Stimulated activated CD8-positive, alpha-beta memory T cell treated with anti-CD3 and anti-CD28 coated beads, Interleukin-12 subunit alpha, Interleukin-12 subunit beta, amount 100 ng/mL, for 4 hours (primary cell): ENCODE measurements at places on chromosomes 5 and 9.

- DNase-seq, result no peak
Measured at GRCh38 chr5:57468481-57469163, 14.0 kb downstream of the ACTBL2 start.

- DNase-seq, result no peak
Measured at GRCh38 chr5:92662741-92663140, 918.3 kb downstream of the NR2F1-AS1 start.

DNA sequence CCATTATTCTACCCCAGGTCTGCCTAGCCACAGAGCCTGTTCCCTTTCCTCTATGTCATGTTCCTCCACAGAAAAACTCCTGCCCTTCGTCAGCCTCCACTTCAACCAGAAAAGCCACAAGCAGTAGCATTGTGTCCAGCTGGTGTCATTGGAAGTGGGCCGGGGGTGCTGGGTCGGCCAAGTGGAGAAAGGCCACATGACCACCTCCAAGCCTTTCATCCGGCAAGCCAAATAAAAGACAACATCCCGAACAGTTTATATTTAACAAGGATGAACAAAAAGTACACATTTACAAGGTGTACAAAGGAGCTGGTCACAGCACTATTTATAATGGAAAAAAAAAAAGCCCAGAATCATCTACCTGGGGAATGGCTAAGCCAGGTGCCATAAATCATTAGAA is 16.1 kb upstream of the SPOCK1 start:
- DNase-seq, result no peak

GRCh38 chr9:6680797-6681146 is 35.2 kb upstream of the GLDC start:
- no peak for DNase-seq

- DNase-seq, result no peak
Measured at GRCh38 chr9:33117306-33117705, 40.8 kb upstream of the SMU1 start.

GRCh38 chr5:78221467-78221866 is 73.0 kb downstream of the AP3B1 start:
- DNase-seq, result no peak

- DNase-seq, result no peak
Measured at GRCh38 chr5:65722575-65723403, 784 bp downstream of the NLN start.

GRCh38 chr9:32424616-32425015 is 40.2 kb downstream of the ACO1 start:
- DNase-seq, result no peak

DNA sequence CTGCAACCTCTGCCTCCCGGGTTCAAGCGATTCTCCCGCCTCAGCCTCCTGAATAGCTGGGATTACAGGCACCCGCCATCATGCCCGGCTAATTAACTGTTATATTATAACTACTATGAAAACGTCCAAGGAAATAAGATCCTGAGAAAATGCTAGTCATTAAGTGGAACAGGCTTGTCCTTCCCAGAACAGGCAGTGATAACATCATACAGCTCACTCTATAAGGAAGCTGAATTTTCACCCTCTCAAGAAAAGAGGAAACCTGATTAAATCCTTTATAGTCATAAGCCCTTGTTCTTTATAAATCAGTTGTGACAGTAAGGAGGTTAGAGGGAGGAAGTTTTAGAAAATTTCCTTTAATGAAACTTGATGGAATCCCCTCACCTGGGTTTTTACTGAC is 163.9 kb upstream of the CLINT1 start:
- DNase-seq, result no peak

DNA sequence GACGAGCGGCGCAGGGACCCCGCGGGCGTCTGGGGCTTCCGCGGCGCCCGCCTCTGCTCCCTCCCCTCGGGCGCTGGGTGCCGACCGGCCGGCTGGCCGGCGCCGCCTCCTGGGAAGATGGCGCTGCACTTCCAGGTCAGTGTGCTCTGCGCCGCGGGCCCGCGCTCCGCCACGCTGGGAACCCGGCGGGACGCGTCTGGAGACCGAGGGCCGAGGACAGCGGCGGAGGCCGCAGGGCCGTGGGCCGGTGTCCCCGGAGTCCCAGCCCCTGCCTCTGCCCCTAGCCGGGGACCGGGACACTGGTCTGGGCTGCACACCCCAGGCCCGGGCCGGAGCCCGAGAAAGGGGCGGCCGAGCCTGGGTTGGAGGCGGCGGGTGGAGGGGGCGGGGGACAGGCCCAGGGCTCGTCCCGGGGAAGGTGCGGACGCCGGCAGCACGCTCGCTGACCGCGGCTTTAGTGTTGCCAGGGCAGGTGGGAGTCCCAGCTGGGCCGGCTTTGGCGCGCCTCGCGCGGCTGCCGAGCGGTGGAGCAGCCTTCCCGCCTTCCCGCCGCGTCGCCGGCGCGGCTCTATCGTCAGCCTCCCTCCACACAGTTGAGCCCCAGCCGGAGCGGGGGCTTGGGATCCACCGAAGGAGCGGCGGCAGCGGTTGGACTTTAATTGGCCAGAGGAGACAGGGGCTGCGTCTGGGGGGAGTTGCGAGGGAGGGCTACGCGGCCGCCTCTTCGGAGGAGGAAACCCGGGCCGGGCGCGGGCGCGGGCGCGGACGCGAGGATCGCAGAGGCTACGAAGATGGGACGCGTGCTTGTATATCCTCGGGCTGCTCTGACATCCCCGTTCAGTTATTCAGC is at the start of gene RANBP17:
TSS of gene RANBP17 (plus strand) at position 102 of the 850 bp plus-strand sequence.
- DNase-seq, result no peak

- peak; percentile 17 for DNase-seq
Measured at GRCh38 chr9:17134396-17135294, at the start of gene CNTLN. TSS of gene CNTLN (plus strand) at chr9:17135040. CDS start at chr9:17135066, 26 bp downstream.

DNA sequence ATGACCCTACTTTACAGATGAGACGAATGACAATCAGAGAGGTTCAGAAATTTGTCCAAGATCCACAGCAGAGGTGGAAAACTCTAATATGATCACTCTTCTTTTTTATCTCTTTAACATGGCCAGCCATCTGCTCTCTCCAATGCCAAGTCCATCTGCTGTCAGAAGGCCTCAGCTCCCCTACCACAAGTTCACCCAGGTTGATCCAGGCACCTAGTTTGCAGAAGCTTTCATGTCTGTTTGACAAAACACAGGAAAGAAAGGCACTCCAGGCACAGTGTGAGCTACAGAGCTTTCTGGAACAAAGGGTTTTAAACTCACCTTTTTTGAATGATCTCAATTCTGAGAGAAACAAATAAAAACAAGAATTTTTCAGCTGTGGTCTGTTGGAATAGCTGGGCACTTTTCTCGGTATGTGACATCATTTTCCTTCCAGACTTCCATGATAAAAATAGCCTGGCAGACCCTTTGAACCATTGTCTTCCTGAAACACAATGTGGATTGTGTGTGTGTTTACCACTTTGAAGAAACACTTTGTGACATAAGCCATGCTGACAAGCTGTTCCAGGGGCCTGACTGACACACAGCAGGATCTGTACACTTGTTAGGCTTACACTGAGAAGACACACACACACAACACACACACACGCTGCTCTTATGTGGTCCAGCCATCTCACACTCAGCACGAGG is 214.3 kb downstream of the AGTPBP1 start:
- no peak for DNase-seq

GRCh38 chr5:107476783-107477182 is 194.0 kb downstream of the EFNA5 start:
- DNase-seq, result no peak

GRCh38 chr5:38191693-38192092 is 66.7 kb upstream of the EGFLAM start:
- no peak for DNase-seq

GRCh38 chr5:152514827-152515397 is 109.8 kb upstream of the NMUR2 start:
- DNase-seq, result no peak

DNA sequence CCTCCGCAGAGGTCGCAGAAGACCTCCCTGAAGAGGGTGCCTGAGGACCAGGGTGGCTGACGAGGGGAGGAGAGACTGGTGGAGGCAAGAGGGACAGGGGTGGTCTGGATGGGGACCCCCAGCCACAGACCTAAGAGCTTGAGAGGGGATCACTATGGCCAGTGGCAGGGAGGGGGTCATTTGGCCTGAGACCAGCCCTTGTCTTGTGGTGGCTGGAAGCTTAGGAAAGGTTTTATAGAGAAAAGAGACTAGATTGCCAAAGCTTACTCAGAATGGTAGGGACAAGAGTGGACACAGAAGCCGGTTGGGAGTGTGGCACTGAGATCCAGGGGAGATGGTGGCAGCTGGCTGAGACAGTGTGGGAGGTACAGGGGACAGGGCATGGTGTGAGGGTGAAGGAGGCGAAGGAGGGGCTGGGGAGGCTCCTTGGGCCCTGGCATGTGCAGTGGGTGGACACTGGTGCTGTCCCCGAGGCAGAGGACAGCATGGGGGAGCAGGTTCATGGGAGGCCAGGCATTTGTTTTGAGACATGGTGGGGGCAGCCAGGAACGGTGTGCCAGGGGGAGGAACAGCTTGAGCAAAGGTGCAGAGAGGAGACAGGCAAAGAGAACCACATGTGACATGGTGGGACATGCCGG is 123.0 kb downstream of the C9orf50 start:
- no peak for DNase-seq

DNA sequence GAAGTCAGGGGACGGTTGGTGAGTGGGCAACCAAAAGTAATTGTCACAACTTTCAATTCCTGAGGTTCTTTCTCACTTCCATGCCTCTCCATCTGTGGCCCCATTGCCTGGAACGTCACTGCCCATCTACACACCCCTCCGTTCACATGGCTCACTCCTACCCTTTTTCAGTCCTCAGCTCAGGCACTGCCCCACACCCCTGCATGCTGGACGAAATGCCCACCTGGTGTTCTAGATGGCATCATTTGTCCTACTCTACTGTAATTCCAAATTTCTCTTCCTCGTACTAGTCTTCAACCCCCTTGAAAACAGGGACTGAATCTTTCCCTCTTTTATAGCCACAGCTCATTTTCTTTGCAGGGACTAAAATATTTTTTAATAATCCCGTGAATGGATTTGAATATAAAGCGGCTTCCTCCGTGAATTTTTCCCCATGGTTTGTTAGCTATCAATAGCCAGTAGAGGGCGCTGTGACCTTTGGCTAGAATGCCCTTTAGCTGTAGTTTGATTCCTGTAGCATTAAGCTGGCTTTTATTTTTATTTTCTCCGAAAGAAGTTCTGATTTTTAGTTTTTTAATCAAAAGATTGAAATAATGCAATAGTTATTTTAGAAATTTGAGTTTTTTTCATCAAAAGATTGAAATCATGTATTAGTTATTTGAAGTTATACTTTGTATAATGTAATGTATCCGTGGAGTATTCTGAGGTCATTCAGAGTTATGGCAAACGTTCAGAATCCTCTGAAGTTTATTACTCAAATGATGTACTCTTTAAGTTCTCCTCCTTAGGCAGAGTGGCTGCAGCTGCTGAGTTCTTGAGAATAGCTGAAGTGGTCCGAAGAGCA is 232.1 kb downstream of the SH3GL2 start:
- no peak for DNase-seq

DNA sequence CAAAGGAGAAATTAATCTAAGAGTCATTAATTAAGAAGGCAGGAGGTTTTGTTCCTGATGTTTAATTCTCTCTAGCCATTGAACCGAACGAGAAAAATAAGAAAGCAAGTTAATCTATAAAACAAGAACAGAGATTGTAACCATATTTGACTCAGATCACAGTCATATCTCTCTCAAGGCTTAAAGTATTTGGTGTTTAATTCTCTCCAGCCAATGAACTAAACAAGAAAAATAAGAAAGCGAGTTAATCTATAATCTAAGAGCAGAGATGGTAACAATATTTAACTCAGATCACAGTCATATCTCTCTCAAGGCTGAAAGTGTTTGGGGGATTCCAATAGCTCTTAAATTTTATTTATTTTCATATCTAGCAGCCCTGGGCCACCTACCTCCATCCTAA is 74.4 kb upstream of the SHISAL2B start:
- DNase-seq, result no peak

DNA sequence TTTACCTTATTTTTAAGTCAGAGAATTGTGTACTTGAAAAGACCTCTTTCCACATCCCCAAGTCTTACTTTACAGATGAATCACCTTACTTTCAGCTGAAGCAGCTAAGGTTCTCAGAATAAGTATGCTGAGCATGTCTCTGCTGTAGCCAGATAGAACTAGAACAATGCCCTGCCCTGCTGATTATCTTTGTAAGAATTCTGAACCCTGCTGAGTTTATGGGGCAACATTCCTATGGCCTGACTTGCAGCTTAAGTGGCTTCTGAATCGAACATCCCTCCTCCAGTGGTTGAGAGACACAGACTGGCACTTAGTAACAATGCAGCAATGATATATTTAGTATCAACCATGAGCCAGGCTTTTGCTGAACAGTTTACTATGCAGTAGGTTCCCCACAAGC is 592.0 kb upstream of the WWC1 start:
- DNase-seq, result no peak

DNA sequence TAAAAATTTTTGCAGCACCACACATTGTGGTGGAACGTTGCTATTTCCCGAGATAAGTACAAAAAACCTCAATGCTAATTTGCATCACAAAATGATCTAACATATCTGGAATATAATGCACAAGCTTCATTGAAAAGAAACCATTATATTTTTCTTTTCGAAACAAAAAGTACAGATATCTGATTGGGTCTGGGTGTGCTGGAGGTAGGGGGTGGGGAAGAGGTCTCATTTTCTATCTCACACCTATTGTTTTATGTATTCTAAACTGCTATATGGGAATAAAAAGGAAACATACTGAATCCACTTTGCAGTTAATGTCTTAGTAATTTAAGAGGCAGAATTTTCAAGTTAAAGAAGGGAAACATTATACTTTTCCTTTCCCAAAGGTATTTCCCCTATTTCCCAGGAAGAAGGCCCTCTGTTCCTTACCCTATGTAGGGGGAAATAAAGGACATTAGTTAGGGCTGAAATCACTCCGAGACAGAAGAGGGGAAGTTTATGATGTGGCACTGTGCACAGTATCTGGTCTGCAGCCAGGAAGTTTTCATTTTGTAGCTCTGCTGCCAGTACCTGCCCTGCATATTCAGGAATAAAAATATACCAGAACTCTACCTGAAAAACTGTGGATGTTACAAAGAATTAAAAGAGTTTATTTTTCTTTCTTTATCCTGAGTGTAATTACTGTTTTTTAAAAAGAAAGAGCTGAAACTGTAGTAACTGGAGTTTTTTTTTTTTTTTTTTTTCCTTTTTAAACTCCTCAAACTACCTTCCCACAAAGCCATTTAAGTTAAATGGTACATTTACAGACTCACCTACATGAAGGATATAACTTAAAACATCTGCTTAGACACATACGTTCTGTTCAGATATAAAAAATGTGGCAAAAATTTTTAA is 7.4 kb downstream of the MEF2C start:
- no peak for DNase-seq

DNA sequence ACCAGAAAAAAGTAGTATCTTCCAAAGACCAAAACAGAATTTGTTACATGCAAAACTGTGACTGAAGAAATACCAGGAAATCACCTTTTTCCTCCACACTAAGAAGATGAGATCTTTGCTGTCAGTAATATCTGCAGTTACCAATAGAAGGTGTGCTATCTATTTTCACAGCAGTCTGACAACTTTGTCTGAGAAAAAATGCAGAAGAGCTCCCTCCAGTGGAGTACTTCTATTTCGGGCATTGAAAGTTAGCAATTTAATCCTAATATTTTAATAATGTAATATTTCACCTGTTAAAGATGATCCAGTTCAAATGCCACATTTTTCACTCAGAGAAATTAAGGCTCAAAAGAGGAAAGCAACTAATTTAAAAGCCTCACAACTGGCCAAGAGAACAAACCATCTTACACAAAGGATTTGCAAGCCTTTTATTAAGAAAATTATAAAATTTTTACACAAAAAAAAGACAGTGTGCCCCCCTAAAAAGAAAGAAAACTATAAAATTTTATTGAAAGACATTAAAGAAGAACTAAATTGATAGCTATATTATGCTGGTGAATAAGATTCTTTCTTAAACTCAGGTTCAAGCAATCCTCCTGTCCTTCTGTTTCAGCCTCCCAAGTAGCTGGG is 50.6 kb downstream of the DEPDC1B start:
- DNase-seq, result no peak
